ENCODE measurements at places on chromosomes 6 and 20. TPM values are rescaled to one million over a fixed set of nuclear protein-coding genes. Genes with fewer than 3 reads are reported as not detected.
A peak's percentile ranks its signal among the peaks of the same experiment; 100 is the strongest.

DNA sequence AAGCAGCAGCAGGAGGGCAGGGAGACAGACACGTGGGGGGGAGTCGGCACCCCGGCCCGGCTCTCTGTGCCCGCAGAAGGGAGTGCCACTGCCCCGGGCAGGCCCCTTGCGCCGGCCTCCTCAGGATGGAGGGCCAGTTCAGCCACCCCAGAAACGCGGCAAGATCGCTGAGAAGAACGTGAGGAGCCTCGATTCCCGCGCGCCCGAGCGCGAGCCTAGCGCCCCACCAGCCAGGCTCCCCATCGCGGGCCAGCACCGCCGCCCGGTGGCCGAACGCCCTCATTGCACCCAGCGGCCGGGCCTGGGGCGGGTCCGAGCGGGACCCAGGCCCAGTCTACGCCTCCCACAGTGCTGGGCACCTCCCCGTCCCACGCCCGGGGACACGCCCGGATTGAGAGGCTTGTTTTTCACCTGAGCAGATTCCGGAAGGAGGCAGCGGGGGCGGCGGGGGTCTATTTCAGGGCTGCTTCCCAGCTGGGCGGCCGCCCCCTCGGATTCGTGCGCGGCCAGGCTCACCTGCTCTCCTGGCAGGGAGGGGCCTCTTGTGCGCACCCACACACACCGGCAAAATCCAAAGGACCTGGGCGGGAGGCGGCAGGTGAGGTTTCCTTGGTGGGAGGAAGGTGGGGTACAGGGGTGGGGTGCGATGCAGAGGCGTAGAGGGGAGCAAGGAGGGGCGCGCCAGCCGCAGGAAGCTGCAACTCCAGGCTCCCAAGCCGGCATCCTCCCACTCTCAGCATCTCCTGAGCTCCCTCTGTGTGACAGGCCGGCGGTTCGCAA is 9.0 kb upstream of the GRM4 start:
- H3K27me3 ChIP-seq = peaks cover 66% of the 10 kb centered on the region
- no peak overlapping the region for H3K27ac ChIP-seq
- peaks cover 10% of the 10 kb centered on the region for H3K4me1 ChIP-seq
- no peak overlapping the region for H3K4me3 ChIP-seq
- peak; percentile 55 for DNase-seq

DNA sequence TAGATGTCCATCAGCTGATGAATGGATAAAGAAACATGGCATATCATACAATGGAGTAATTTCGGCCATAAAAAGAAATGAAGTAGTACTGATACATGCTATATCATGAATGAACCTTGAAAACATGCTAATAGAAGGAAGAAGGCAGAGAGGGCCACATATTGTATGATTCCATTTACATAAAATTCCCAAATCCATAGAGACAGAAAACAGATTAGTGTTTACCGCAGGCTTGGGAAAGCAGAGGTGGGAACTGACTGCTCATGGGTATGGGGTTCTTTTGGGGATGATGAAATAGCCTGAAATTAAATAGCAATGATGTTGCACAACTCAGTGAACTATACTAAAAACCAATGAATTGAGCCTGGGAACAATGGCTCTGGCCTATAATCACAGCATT is 58.3 kb downstream of the SERAC1 start:
- no peak overlapping the region for H3K27ac ChIP-seq
- no peaks in the 10 kb centered on the region for H3K27me3 ChIP-seq
- no peaks in the 10 kb centered on the region for H3K4me1 ChIP-seq
- H3K36me3 ChIP-seq = peaks cover 10% of the 10 kb centered on the region

- H3K27me3 ChIP-seq = no peaks in the 10 kb centered on the region
- no peaks in the 10 kb centered on the region for H3K36me3 ChIP-seq
- H3K27ac ChIP-seq = no peak overlapping the region
- no peak for DNase-seq
- peaks cover 2% of the 10 kb centered on the region for H3K4me1 ChIP-seq
- no peak overlapping the region for H3K4me3 ChIP-seq
Observed at GRCh38 chr6:34673064-34673463, 23.5 kb downstream of the ILRUN start.

GRCh38 chr6:40732878-40733277 is 145.7 kb upstream of the LRFN2 start:
- peaks cover 5% of the 10 kb centered on the region for H3K27me3 ChIP-seq
- no peak for DNase-seq
- no peaks in the 10 kb centered on the region for H3K4me1 ChIP-seq
- no peak overlapping the region for H3K4me3 ChIP-seq
- H3K36me3 ChIP-seq = no peaks in the 10 kb centered on the region

GRCh38 chr20:362271-363254 is 15.7 kb downstream of the NRSN2 start:
- H3K36me3 ChIP-seq = no peaks in the 10 kb centered on the region
- H3K27me3 ChIP-seq = no peaks in the 10 kb centered on the region
- DNase-seq = peak; percentile 77

Gene ARG1
- total RNA-seq = 0.27 TPM

Gene SLC22A1
- total RNA-seq = 1.2 TPM

All from muscle of leg (tissue), 16 donors.